ENCODE measurements at places on chromosomes 7 and 10. TPM values are rescaled to one million over a fixed set of nuclear protein-coding genes. Genes with fewer than 3 reads are reported as not detected.

DNA sequence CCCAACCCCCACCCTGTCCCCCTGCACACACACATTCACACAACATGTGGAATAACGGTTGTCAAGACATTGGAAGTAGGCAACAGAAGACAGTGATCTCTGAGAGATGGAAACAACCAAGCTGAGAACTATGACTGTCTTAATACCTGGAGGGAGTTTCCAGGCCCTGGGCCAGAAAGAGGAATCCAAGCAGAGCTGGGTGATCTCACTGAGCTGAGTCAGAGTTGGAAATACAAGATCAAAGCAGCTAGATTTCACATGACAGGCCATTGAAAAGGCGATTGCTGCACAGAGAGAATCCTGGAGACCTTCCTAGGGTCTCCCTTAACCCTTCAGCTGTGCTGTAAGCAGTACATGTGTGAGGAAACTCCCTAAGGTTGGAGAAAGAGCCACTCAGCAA is 165.8 kb upstream of the PRSS1 start:
- peak; percentile 71 for DNase-seq

DNA sequence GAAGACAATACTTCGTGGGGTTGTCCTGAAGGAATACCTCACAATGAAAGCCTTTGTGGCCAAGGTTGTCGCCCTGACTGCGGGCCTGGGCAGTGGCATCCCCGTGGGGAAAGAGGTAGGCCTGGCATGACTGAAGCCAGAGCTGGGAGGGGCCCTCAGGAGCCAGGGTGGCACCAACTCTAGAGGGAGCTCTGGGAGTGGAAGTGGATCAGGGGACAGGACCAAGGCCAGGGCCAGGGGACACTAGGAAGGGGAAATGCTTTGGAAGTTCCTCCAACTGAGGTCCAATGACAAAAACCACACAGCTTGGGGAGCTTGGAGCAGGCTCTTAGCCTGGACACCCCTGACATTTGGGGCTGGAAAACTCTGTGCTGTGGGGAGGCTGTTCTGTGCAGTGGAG is 5.8 kb downstream of the CLCN1 start:
- DNase-seq = no peak

DNA sequence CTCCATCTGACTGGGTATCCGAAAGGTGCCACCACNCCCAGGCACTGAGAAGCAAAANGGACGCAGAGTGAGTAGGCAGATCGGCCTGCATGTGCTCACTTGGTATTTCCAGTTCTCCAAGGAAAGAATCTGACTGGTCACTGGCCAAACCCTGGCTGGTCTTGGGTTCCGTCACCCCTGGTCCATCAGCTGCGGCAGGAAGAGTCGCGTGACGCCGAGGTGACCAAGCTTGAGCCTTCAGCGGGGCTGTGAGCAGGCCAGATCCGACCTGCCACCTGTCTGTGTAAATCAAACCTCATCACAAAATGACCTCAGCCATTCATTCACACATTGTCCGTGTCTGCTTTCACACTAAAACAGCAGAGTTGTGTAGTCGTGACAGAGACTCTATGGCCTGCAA is 28.8 kb upstream of the CHST15 start:
- no peak for DNase-seq

DNA sequence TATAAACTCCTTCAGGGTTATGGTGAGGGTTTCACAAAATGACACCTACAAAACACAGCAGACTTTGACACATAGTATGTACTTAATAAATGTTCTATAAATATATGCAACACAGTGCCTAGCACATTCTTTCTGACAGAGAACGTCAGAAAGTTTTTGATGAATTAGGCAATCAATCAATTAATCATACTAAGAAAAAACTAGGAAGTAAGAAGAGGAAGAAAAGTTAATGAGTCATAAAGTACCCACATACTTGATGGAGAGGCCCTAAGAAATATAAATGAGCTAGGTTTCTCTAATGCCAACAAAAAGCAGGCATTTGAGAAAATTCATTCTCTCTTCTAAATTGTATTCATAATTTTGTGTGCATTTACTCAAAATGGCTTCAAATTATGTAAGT is 192.7 kb upstream of the VWC2 start:
- DNase-seq = no peak

The NOD1 gene
- 7.7 TPM for total RNA-seq

The KDM7A gene
- 12.4 TPM for total RNA-seq

The FOXI2 gene
- not detected for total RNA-seq
